ENCODE measurements at places on chromosomes 3 and 15.

DNA sequence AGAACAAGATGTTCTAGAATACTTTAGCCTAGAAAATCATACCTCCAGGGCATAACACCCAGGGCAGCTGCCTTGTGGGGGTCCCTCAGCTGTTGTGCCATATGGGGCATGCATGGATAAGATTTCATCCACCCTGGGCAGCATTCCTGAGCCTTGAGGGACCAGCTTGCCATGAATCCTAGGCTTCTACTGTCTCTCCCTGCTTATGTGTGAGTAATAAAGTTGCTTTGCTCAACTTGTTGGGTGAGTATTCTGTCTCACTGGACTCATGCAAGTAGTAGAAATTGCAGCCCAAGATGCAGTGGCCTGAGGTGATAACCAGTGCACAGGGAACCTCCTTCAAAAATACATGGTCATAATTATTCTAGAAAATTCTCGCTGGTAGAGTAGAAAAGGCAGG is 52.1 kb upstream of the EPHB1 start:
- no peak for DNase-seq

DNA sequence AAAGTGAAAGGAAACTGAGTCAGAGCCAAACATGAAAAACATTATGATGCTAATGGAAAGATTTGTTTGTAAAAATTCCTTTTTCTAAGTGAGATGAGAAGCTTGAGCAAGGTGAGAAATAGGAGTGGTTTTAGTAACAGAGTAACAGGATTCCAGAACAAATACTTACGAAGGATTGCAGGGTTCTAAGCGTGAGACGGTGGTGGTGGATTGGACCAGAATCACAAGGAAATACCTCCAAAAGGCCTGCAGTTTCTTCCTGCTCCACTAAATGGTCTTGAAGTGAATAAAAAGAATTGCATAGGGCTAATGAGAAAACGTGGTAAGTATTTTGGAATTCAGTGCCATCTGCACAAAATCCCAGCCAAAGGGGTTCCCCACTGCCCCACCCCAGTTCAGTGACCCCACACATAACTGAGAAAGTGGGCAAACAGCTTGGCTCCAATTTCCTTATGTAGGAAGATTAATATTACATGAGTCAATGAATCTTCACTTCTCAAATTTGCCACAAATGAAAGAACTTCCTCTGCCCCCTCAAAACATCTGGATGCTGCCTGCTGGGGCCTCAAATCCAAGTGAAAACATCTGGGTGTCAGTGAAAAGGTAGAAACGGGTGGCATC is 283.8 kb upstream of the NR2F2 start:
- no peak for DNase-seq

DNA sequence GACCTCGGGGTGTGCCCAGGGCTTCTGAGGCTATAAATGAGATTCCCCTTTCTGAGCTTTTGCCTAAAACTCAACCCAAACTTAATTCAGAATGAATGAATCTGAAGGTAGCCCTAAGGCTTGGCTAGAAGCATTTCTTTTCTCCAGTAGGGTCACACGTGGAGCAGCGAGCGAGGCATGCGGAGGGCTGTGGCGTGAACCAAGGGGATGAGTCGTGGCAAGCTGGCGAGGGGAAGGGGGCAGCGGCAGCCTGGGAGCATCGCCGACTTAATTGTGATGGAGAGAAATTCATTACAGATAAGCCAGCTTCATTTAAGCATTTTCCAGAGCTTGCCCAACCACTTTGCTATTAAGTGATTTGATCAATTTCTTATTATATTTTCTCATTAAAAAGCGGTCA is 79.9 kb downstream of the CHSY1 start:
- DNase-seq = no peak

GRCh38 chr3:89565098-89565497 is 457.7 kb downstream of the EPHA3 start:
- DNase-seq = no peak

DNA sequence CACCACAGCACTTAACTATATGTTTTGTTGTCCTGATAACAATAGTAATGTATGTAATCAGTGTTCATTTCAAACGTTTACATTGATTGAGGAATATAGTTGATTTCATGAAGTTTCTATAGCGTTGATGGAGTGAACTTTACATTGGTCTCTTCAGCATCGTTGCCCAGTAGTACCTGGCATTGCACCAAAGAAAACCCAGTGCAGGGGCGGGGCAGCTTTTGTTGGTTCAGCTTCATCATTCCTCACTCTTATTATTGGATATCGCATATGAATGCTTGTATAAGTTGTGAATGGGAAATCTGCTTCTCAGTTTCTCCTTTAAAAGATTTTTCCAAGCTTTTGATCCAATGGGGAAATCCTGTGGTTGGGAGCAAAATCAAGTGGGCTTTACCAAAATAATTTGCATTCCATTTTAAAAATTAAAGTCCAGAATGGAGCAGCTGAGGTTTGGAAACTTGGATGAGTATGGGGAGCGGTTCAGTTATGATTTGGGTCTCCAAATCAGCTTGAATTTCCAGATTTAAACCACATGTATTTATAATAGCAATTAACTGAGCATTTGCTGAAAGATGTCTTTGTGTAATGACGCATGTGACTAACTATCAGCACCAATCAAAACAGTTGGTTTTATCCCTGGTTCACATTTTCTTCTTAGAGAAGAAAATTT is 213.7 kb downstream of the ALCAM start:
- no peak for DNase-seq

GRCh38 chr3:25349828-25350724 is 78.0 kb upstream of the RARB start:
- no peak for DNase-seq

DNA sequence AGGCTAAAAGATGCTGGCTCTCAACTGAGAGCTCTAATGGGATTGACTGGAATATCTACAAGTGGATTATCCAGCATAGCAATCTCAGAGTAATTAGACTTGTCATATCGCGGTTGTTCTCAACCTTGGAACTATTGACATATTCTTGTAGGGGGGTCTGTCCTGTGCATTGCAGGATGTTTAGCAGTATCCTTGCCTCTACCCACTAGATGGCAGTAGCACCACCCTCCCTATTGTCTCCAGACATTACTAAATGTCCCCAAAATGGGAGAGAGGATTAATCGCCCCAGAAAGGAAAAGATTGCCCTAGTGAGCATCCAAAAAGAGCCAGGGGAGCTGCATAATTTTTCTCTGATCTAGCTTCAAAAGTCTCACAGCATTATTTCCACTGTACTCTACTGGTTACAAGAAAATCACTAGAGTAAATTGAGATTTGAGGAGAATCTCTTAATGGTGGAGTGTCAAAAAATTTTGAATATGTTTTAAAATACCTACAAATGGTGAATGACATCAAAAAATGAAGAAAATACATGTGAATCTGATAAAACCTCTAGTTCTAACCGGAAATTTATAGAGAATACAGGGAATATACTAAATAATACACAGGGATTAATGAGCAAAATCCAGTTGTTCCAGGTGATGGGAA is 388.2 kb upstream of the AGTR1 start:
- DNase-seq = peak; percentile 53

DNA sequence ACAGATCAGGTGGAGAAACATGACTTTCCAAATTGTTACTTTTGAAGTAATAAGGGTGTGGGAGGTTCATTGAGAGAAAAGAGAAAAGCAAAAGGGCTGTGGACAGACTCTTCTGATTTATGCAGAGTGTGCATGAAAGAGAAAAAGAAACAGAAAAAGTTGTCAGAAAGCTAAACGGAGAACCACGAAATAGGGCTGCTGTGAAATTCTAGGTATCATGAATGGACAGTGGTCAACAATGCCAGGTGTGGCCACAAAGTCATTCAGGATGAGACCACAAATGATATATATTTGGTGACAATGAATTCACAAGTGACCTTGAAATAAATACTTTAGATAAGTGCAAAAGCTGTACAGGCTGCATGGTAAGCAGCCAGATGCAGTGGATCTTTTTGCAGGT is 170.1 kb downstream of the IL5RA start:
- no peak for DNase-seq

- DNase-seq = no peak
Measured at GRCh38 chr15:89781055-89781454, 4.9 kb downstream of the MESP2 start.

DNA sequence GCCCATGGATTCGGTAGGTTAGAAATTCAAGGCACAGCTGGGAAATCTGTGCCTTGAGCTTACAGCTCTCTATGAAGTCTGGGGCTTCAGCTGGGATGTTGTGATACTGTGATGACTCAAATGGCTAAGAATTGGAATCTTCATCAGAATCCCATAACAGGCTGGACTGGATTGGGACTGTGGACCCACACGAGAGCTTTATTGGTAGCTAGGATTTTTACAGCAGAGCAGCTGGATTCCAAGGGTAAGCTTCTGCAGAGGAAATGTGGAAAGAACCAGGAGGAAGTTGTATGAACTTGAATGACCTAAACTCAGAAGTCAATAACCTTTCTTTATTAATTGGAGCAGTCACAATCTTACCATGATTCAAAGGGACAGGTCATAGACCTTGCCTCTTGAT is 1187.1 kb downstream of the ROBO1 start:
- DNase-seq = no peak

DNA sequence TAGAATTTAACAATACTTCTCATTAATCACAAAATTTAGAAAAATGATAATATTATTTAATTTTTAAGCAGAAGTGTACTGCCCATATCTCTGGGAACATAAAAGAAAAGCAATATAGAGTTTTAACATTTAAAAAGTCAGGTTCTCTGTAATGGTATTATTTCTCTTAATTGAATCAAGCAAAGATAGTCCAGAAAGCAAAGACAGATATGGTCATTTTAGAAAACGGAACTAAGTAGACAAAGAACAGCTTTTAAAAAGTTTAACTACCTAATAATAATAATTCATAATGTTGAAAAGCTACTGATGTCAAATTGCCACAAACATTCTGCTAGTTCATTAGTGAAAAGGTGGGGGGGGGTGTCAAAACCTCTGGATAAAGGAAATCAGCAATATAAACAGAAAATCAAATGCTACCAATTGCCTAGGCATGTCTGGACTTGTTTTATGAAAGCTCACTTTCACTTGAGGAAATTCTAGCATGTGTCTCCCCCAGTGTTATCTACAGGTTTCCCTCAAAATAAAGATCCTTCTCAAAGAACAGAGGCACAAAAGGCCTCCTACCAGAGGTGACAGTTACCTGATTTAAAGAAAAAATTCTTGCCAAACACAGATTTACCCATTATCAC is 1.7 kb downstream of the ZMAT3 start:
- peak; percentile 45 for DNase-seq

DNA sequence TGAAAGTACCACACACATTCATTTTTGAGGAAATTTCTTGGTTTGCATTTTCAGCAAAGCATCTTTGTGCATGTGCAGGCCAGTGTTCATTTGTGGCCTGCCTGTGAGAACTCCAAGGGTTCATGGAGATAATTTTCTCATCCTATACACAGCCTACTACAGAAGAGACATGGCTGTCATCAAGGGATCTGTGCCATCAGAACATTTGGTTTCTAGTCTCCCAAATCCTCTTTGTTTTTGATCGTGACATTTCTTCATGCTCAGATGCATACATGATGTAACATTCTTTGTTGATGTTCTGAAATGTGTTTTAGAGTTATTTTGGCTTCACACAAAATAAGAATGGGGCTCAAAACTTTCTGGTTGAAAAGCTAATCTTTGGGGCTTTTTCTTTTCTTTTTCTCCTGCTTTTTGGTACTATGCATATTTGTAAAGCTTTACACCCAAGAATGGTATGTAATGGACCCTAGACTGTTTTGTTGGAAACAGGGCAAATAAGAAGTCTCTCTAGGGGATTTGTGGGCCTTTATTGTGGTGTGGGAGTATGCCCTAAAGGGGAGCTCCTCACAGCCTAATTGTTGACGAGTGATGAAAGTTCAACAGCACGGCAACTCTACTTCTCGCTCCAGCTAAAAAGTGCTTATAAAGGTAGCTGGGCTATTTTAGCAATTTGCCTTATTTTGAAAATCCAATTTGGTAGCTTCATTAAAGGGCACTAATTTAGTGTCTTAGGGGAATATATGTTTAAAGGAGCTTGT is 3.2 kb upstream of the ARPP21 start:
- no peak for DNase-seq

DNA sequence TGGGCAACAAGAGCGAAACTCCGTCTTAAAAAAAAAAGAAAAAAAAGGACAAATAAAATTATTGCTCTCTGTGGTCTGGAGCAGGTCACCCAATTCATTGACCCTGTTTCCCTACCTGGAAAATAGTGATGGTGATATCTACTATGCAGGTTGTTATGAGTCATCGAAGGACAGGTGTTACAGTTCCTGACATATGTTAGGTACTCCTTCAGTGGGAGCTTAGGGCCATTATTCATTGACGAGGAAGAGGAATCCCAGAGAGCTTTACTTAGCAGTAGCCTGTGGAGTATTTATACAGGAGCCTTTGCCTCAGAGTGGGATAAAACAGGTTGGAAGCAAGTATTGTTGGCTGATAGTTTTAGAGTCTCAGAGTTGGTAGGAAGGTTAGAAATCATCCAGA is 74.5 kb downstream of the SLC7A14 start:
- DNase-seq = no peak

DNA sequence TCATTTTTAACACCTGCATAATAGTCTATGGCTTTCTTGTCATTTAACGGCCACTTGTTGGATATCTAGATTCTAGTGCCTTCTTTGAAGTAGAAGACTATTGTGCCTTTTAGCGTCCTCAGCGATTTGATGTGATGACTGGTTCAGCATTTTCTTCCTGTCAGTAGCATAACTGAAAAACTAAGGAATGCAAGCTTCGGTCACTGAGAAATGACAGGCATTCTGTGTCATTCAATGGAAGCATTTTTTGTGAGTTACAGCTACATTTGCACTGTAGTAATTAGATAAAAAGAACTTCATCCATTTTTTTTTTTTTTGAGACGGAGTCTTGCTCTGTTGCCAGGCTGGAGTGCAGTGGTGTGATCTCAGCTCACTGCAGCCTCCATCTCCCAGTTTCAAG is 10.3 kb downstream of the NEK11 start:
- DNase-seq = peak; percentile 27

GRCh38 chr3:169212086-169212485 is 451.4 kb downstream of the MECOM start:
- no peak for DNase-seq

DNA sequence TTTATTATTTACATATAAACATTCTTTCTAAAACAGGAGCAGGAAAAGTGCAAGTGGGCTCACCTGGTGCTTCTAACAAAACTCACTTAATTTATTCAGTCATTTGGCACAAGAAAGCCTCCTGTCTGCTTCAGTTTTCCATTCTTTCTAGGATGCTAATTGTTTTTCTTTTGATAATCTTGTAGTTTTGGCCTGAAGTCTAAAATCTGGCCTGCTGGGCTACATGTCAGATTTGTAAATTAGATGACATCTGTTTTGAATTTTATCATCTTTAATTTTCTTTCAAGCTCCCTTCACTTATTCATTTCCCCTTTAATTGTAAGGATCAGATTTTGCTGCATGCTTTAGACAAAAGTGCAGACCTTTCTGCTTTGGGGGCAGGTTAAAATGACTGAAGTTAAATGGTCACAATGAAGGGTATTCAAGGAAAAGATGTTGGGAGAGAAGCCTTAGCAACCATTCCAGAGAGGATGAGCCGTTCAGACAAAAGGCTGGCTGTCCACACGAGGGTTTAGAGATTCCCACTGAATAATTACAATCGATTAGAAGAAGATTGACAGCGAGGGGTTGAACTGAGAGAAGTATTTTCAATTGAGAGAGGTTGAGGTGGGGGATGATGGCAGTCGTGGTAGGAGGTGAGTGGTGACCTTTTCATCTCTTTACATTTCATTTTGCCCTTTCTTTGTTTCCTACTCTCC is 59.9 kb upstream of the PTX3 start:
- DNase-seq = no peak

GRCh38 chr3:60304112-60304511 is 947.1 kb downstream of the FHIT start:
- DNase-seq = peak; percentile 89

Measured in cardiac fibroblast (primary cell).